ENCODE measurements at places on chromosomes 3 and 15.

DNA sequence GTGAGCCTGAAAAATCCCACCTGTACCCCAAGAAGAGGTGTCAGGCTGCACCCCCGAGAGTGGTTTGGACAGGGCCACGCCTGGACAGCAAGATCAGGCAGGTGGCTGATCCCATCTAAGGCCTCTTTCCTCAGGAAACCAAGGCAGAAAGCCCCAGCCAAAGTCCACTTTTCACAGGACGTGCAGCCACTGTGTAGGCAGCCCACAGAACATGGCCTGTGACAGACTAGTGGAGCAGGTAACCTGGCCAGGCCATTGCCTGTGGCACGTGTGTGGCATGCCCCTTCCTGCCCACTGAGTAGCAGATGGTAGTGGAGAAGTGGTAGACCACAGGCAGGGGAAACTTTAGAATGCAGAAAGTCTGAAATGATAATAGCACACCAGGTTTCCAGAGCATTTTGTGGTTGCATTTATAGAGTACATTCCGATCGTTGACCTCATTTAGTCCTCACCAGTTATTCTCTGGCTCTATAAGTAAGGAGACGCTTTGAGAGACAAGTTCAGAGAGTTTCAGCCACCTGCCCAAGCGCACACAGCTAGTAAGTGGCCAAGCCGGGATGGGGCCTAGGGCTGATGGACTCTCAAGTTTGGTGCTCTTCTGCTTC lies 68.7 kb downstream of the AAGAB start:
- no peak for DNase-seq

- no peak for DNase-seq
These were observed 137.2 kb upstream of the SUCLG2 start for GRCh38 chr3:67791620-67792019.

DNA sequence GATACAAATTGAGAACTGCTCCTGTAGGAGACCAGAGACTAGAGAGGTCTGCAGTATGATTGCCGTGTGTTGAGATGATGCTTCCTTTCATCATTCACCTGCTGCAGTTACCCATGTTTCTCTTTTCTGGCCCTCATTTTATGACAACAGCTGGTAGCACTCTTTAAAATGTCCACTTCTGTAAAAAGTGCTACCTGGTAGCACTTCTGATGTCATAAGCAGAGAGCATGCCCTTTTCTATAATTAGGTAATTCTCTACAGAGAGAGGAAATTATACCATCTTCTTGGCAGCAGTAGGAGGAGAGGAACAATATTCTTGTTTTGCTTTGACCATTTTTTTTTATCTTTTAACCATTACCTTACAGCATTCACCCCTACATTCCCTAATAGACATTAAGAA lies 123.8 kb downstream of the PPM1L start:
- no peak for DNase-seq

DNA sequence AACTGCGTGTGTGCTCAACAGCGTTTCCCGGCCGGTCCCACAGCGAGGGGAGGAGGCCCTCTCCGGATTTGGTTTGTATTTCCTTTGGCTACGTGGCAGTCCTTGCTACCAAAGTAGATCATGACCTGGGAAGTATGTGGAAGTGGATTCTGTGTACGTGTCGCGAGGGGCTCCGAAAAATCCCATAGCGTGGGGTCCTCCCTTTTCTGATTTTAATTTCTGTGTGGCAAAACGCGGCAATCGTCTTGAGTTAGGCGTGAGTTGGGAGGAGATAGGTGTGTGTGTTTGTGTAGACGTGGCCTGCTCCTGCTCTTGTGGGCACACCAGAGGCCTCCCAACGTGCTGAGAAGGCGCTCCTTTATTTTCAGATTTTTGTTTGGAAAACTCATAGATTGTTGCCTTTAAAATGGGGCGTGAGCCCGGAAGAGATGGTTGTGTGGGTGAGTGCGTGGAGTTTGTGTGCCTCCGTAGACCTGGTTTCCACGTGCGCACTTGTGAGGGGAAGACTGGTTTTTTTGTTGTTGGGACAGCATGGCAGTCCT lies 1.2 kb downstream of the TRIM71 start:
- DNase-seq = no peak

DNA sequence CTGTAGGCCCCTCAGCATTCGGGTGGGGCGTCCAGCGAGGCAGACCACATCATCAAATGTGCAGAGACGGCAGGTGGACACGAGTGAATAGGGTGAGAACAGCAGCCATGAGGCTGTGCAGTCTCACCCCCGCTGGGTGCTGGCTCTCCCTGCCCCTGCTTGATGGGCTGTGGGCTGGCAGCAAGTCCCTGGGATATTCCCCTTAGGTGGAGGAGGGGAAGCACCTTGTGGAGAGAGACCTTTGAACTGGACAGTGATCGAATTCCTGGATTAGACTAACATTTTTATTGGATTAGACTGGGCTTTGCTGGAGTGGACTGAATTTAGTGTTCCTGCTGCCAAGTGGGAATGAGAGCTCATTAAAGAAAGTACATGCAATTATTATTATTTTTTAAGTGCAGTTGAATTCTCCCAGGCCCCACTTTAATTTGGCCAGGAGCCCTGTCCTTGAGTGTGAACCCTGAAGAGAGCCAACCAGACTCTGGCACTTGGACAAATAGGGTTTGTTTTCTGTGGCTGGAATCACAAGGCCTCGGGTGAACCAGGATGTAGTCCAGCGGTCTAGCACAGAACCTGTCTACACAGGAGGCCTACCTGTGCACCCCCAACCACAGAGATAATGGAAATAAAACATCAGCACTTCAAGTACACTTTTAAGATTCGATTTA lies 193.1 kb downstream of the ABHD5 start:
- no peak for DNase-seq

- no peak for DNase-seq
These were observed 167.4 kb downstream of the NTRK3 start for GRCh38 chr15:88089024-88089620.

DNA sequence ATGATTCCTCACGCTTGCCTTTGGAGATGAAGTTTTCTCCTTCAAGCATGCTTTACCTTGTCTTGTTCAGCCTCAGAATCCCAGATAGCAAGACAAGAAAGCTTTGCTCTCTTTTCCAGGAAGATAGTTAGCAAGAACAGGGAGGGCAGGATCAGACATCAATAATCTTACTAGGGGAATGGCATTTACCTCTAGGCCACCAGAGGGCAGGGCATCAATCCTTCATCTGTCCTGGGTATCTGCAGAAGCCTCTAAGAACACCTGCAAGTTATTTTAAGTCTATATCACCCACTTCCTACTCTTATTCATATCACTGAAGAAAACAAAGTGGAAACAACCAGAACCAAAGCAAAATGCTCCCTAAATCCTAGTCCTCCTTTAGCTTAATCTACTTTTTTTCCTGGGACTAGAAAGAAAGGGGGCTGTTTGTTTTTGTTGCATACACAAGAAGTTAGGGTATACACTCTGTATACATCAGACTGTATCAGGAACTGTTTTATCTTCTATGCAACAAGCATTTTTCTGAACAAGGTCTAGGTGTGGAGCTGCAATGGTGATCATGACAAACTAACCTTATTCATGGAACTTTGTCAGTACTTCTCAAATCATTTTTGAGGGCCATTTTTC lies 862.5 kb downstream of the CADM2 start:
- DNase-seq = no peak

- no peak for DNase-seq
These were observed 915 bp upstream of the KCTD6 start for GRCh38 chr3:58490860-58491501.

- no peak for DNase-seq
These were observed 18.1 kb downstream of the DAZL start for GRCh38 chr3:16587047-16587680.

DNA sequence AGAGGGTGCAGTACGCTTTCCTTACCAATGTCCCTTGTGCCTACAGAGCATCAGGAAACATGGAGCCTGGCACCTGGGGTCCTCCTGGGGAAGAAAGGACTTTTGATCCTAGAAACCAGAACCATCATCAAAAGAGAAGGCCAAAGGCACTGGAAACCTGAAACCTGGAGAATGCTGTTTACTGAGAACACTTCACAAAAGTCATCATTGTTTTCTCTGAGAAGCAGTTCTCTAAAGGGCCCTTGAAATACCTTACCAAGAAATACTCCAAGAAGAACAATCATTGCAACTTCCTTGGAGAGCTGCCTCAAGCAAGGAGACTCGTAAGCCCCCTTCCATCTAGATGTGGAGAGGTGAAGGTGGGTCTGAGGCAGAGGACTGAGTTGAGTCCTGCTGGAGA lies 66.0 kb downstream of the TLE3 start:
- DNase-seq = no peak

GRCh38 chr3:177591379-177591778 lies 394.1 kb upstream of the TBL1XR1 start:
- no peak for DNase-seq

DNA sequence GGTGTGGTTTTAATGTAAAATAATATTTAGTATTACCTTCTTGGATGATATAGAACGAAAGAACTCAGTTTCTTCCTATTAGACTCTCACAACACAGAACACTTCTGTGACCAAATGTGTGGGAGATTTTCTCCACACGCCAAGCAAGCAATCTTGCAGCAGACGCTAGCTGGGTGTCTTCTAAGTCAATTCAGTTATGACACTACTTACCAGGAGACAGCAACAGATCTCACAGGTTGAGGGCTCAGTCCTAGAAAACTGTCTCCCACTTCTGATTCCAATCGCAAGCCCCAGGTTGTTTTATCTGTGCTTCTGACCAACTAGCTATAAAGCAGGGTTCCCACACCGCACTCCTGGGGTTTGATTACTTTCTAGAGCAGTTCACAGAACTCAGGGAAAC lies 41.2 kb downstream of the HERC1 start:
- no peak for DNase-seq

DNA sequence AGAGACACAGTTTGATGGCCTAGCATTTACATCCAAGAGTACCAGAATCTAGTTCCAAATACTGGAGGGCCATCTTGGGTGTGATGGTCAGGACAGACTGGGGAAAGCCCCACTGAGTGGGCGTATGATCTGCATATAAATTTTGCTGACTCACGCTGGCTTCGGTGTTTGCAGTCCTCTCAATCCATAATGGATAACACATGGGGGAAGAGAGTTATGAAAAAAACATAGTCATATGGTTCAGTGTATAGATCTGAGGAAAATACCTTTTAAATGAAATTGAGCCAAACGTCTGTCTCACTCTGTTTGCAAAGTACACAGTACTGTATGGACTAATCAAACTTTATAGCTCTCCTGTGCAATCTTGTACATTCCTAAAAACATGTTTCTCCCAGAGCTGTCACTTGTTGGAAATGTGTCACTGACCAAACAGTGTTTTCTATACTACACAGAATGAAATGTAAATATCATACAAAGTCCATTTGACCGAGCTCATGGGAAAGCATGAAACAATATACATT lies 125.3 kb upstream of the THBS1 start:
- no peak for DNase-seq

- no peak for DNase-seq
These were observed 24.6 kb downstream of the ITGA11 start for GRCh38 chr15:68407141-68407885.

- DNase-seq = peak; percentile 52
These were observed at the start of gene HCLS1 for GRCh38 chr3:121660356-121661171. HCLS1 (minus strand) TSS chr3:121660903; CDS start chr3:121658347, 2,556 bp downstream.

DNA sequence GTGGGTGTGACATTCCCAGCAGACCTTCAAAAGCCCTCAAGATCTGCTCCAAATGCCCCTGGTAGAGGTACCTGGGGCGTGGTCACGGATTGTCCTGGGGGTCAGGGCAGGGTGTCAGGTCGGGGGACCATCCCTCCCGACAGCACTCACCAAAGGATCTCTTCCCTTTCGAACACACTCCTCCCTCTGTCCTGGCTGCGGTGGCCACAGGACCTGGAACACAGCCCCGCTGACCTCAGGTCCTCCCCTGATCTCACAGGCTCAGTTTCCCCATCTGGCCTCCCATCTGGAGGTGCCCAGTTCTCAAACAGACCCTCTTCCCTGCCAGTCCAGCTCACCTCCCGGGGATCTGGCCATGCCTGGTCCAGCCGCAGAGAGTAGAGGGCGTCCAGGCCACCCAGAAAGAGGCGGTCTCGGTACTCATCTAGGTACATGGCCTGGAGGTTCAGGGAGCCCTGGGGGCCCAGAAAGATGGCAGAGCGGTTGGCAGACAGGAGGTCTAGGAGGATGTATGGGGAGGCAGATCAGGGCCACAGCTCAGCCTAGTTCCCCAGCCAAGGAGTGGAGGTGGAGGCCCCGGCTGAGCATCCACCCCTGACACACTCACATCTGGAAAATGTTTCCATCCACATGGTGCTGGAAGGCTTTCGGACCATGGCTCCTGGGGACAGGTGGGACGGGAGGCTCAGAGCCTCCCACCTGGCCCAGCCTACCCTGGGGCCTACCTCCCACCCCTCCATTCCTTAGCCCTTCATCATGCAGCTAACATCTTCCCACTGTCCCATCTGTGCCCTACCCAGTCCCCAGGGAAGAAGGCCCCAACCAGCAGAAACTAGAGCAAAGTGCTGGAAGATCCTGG lies 2.3 kb downstream of the SEMA3G start:
- DNase-seq = no peak

GRCh38 chr15:91711384-91712033 lies 142.0 kb upstream of the SLCO3A1 start:
- DNase-seq = no peak

DNA sequence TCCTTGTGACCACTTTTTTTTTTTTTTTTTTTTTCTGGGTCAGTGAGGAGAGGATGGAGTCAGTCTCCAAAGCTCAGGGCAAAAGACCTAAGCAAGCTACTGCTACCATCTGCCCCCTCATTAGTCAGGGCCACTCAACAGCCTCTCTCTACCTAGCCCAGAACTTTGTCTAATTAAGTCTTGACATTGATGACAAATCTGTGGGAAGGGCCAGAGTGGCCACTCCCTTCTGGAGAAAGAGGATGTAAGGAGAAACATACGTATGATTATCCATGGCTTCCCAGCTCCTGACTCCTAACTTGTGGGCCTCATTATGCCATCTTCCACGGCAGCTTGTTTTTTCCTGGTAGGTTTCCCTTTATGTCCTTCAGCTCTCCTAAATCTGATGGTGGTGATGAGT lies 37.9 kb downstream of the NR1I2 start:
- DNase-seq = no peak

DNA sequence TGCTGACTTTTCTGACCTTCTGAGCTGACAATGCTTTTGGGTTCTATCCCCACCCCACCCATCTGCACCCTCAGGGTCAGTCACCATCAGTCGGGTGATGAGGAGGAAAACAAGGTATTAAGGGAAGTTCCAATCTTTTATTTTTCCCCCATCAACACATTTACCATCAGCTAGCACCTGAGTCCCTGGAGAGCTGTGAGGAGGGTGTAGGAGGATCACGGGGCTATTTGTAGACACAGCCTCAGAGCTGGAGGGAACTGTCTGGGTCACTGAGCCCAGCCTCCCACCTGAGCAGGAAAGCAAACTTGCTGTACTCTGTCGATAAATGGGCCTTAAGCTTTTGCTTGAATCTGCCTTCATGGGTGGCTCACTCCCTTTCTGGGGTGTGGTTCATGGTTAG lies 24.8 kb upstream of the ZFAND6 start:
- DNase-seq = no peak

GRCh38 chr3:115517457-115518050 lies 105.8 kb upstream of the GAP43 start:
- DNase-seq = no peak

DNA sequence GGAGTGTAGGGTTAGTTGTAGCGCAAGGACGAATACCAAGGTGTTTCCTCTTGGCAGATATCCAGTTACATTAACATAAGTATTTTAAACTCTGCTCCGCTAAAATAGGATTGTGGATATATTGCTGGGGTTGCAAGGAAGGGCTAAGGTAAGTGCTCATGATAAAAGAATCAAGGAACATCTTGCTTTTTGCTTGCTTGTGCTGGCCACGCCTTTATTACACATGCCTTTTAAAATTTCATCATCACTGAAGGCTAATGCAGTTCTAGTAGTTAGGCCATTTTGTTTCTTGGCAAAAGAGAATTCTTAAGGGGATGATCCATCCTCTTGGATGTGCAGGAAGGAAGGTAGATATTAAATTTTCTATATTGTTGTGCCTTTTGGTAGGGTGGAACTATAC lies 415.6 kb upstream of the TPM1 start:
- DNase-seq = no peak
